ENCODE measurements at places on chromosomes 6 and 20.
A peak's percentile ranks its signal among the peaks of the same experiment; 100 is the strongest.

GRCh38 chr6:170177772-170178560 is 112.9 kb downstream of the DLL1 start:
- no peak for DNase-seq

DNA sequence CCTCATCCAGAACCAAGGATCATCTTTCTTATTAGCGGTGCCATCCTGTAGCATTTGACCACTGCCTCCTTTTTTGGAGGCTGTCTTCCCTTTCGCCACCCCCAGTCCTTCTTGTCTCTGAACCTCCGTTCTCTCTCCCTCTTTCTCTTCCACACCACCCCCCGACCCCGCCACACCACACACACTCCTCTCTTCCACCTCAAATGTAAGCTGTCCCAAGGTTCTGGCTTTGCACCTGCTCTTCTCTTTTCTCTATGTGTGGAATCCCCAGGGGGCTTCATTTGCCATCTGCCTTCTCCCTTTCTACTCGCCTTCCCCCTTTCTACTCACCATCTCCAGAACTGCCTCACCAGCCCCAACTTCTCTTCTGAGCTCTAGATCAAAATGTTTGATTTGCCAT is 111.3 kb upstream of the CDYL start:
- DNase-seq: no peak

- no peak for DNase-seq
Observed at GRCh38 chr20:53916173-53916512, 154.3 kb downstream of the BCAS1 start.

- DNase-seq: no peak
Observed at GRCh38 chr20:5357946-5358345, 41.2 kb upstream of the PROKR2 start.

DNA sequence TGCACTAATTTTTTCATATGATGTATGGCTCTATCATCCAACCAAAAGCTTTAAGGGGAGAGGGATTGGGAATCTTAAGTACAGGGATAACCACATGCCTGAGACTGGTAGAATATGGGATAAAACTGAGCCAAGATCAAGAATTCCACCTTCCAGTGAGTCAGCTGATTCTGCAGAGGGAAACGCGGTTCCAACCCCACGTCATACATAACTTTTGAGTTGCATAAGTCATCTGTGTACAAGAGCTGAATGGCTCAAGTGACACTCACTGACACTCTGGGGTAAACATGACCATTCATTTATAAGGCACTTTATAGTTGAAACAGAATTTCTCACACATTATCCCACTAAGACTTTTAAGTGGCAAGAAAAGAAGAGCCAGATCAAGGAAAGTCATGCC is 16.4 kb downstream of the TRIM27 start:
- no peak for DNase-seq

- no peak for DNase-seq
Observed at GRCh38 chr20:58989196-58989595, 8.1 kb downstream of the NELFCD start.

- DNase-seq: no peak
Observed at GRCh38 chr6:157789297-157789696, 33.7 kb upstream of the SNX9 start.

DNA sequence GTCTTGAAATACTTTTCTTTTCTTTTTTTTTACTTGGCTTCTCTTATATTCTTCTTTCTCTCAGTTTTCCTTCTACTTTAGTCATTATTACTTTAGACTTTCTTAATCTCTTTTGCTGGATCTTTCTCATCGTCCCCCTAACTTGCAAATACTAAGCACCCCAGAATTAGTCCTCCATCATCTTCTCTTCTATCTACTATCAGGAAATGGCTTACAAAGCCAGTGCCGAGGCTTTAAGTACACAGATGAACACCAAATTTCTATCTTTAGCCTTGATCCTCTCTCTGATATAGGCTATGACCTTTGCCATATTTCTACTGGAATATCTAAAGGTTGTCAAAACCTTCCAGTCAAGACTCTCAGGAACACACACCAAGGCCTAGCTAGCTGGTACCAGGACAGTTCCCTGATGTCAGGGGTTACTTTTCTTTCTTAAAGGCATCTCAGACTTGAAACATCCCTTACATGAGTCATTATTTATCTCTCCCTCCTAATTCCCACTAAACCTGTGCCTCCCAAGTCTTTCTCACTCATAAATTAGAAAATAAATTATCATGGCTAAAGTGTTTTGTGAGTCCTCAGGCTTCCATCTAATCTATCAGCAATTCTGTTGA is 278.6 kb upstream of the TCF21 start:
- DNase-seq: peak; percentile 82

DNA sequence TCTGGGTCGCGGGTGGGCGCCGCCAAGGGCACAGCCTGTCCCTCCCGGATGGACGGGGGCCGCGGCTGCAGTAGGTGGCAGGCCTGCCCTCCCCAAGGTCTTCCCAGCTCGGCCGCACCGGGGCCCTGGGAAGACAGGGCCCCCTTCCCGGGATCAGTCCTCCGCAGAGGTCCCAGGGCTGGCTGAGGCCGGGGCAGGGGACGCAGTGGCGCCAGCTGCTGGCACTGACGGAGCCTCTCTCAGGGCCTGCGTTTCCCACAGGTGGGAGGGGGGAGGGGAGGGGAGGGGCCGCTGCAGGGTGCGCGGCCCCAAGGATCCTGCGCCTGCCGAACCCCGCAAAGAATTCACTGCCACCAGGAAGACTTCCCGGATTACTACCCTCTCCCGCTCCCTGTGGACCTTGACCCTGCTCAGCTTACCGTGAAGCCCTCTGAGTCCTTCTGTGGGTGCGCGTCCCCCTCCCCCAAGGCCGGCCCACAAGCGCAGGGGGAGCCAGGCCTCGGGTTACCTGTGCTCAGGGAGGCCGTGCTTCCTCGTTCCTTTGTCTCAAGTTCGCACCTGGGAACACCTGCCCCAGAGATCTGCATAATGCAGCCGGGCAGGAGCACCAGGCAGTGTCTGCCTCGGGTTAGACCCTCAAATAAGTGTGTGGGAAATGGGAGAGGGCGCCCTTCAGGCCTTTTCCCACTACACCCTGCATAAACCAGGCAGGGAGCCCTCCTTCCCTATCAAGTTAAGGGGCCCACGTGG is 5.1 kb downstream of the LZTS3 start:
- DNase-seq: no peak

- peak; percentile 95 for DNase-seq
Observed at GRCh38 chr6:54291146-54291545, 17.1 kb upstream of the TINAG start.

DNA sequence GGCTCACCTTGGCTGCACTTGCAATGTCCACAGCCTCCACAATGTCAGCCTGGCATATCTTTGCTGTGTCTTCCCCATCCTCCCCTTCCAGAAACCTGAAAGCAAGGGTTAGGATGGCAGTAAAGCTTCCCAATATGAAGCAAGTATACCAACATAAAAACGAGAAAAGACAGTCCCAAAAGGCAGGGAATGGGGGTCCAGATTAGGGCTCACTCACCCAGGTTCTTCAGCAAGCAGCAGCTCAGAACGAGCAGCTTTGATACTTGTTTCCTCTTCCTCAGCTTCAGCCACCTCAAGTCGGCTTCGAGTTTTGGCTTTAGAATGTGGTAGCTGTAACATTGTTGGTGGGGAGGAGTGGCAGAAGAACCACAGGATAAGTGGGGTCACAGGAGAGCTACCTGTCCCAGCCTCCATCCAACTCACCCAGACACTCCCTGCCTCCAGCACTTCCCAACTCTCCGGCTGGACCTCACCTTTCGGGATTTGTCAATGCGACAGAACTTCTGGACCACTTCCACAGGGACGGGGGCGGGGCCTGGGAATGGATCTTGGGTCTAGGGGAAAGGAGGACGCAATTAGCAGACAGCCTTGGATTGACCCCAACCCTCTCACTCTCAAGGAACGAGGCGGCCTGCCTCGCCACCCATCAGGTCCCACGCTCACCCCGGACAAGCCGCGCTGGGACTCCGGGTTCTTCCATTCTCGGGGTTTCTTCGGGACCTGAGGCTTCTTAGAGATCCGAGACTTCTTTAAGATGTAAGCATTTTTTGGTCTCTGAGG is 708 bp downstream of the WDR46 start:
- DNase-seq: no peak

- DNase-seq: peak; percentile 98
Observed at GRCh38 chr6:33589731-33590530, 9.9 kb upstream of the BAK1 start.

DNA sequence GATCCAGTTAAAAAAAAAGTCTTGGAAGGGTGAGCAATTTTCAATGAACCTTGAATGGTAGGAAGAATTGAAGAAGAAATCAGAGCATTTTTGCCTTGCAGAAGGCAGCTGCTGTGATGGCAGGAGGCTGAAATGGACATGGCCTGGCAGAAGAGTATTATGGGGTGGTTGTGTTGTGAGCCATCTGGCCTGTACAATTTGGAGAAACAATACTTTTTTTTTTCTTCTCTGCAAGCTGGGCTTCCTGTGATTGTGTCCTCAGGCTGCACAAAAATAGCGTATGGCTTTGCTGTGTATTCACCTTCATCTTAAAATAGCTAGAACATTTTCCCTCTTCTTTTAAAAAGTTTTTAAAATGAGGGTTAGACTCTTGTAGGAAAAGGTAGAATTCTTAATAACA is 21.4 kb downstream of the SYCP2L start:
- DNase-seq: no peak

GRCh38 chr6:163720460-163721235 is 306.1 kb downstream of the QKI start:
- no peak for DNase-seq

DNA sequence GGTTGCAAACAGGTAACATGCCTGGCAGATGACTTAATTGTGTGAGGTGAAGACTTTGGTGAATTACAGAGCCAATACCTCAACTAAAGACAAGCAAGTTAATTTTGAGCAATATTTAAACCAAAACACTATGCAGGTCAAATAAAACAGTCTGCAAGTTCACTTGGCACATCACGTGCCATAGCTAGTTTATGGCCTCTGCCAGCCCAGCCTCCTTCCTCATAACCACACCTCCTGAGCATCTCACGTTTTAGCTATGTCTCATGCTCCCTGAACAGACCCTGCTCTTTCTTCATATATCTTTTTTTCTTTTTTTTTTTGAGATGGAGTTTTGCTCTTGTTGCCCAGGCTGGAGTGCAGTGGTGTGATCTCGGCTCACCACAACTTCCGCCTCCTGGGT is 4.5 kb upstream of the CNBD2 start:
- no peak for DNase-seq

DNA sequence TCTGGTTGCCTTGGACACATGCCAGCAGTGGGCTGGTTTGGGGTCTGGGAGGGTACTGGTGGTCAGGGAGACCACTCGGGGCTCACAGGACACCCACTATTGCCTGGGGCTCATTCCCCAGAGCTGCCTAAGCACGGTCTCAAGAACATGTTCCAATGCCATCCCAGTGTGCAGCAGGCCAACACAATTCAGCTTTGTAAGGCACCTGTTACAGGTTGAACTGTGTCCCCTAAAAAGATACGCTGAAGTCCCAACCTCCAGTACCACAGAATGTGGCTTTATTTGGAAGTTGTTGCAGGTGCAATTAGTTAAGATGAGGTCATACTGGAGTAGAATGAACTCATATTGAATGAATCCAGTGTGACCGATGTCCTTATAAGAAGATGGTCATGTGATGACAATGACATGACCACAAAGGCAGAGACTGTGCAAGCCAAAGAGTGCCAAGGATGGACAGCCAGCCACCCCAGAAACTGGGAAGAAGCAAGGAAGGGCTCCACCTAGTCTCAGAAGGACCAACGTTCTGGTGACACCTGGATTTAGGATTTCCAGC is 13.5 kb upstream of the MAS1 start:
- no peak for DNase-seq

DNA sequence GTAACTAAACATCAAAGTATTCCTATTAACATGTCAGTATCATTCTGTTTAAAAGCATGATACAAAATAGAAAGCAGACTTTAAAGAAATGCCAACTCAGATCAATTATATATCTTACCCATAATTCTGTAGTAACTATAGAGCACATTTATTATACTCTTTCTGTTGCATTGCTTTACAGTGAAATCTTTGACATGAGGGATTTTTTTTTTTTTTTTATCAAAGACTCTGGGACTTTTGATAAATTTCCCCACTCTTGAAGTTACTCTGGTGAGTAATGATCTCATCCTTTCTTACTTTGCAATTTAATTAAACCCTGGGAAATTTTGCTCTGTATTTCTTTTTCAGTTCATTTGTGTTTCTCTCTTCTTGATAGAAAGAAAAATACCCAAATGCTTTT is 17.4 kb downstream of the ADGRF4 start:
- DNase-seq: no peak

GRCh38 chr6:31676322-31676903 is 4.5 kb downstream of the LY6G5C start:
- DNase-seq: no peak

DNA sequence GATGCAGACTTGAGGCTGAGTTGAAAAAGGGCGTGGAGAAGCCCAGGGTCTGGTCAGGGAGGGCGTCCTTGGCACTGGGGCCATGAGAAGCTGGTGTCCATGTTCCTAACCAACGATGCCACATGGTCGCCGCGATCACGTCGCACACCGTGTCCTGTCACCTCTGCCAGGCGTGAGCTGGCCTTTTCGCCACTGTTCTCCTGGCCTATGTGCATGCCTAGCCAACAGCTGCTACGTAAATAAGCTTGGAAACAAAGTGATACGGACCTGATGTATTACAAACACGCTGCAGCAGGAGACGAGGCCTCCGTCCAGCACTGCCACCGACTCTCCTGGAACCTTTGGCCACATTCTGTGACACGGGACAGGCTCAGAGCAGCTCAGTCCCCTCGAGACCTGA is 22.0 kb upstream of the KIF25 start:
- no peak for DNase-seq

DNA sequence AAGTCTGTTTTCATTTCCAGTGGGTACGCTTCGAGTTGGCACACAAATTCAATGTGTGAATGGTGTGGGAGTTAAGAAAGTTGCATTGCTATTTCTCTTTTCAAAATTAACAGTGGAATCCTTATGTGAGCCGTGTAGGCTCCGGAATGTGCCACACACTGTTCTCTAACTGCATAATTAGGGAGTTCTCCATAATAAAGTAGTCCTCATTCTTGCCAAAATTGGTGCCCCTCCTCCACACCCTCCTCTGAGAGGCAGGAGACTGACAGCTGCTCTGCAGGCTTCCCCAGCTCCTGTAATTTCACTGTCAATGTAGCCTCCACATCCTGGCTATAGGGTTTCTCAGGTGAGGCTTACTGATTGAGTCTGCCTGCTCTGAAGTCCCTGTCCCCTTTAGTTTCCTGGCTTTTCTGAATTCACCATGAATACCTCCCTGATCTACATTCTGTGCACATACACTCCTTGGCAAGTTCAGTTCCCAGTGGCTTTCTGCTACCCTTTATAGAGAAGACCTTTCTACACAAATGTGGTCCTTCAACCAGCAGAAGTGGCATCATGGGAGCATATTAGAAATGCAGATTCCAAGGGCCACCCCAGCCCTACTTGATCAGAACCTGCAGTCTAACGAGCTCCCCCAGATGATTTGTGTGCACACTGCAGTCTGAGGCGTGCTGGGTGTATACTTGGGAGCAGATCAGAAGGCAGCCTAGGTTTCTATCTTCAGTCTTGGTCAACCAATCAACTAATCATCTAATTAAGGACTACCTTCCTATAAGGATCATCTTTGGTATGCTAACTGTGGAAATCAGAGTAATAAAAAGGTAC is 19.9 kb upstream of the CCN6 start:
- no peak for DNase-seq

- DNase-seq: peak; percentile 20
Observed at GRCh38 chr6:49550492-49551077, at the start of gene C6orf141. TSS of gene C6orf141 (plus strand) at chr6:49550668. CDS start at chr6:49550793, 125 bp downstream.
